Progenitor cell of endocrine pancreas (in vitro differentiated cells): ENCODE measurements at places on chromosomes 16 and 17.

DNA sequence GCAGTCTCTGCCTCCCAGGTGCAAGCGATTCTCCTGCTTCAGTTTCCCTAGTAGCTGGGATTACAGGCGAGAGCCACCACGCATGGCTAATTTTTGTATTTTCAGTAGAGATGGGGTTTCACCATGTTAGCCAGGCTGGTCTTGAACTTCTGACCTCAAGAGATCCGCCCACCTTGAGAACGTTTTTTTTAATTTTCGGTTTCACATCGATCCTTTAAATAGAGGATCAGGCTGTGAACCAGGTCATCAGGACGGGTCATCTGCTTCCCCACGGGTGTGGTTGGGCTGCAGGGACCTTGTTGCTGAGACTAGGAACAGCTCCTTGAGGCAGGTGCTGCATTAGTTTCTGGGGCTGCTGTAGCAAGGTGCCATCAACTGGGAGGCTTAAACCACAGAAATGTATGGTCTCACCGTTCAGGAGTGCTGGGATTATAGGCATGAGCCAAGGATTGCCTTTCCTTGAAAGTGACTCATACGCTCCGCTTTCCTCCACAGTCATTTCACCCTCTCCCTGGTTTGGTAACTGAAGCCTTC, 7.9 kb upstream of the NAGPA start:
- DNase-seq: no peak

DNA sequence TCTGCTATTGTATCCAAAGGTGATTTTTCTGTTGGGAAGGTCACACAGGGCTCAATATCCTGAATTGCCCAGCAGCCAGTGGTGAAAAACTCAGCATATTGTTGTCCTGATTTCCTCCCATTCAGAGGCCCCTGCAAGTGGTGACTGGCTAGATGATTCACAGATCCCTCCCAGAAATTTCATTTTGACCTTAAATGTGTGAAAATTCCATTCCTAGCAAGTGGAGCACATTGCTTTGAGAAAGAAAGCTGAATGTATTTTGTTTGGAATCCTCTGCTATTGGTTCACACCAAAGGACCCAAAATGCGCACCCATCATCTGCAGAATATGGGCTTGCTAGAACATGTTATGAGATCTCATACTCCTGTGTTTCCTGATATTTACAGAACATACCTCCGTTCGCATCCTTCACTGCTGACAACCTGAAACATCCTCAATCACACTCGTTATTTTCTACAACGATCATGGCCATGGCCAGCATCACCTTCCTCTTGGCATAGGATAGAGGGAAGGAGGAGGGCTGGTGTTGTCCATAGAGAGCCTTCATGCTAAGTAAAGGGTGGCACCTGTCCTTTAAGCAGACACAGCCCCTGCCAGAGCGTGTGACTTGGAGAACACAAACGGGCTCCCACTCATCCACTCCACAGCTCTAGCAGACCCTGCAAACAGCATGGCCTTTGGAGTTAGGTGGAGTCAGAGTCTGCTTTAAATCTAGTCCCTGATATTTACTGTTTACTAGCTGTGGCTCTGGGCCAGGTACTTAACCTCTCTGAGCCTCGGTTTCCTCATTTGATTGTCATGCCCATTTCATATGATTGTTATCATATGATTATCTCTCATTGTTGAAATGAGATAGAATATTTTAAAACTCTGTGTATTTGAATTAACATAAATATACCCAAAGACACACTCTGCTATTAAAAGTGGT, 30.4 kb upstream of the NFAT5 start:
- no peak for DNase-seq

DNA sequence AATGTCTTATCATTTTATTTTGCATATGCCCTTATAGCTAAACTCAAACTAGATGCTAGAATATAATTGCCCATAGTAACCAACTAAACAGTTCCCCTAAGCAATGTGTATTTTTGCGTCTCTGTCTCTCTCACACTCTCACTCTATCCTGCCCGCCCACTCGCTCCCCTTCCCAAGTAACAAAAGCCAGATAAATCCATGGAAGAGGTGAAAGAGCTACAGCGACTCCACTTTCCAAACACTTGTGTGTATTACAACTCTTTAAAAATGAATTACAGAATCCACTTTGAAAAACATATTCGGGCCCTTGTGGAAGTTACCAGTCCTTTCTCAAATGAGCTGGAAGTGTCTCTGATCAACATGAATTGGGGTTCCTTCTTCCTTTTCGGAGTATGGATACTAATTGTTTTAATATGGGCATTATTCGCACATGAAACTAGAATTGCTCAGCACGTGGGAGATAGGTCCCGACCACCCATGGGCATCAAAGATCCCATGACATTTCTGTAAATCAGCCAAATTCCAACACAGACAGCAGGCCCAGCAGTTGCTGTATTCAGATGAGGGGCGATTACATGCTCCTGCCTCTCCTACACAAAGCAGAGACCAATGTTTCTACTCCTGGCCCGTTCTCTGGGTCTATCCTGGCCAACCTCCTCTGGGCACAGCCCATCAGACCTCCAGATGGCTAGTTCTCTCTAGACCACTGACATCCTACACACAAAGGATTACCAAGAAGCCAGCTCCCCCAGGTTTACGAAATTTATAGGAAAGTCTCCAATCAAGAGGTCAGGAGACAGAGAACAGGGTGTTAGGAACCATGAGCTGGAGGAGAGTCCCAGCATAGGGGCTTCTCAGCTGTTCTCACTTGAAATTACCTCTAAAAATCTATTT, 121.5 kb downstream of the ZFHX3 start:
- no peak for DNase-seq

- DNase-seq: peak; percentile 28
Observed at GRCh38 chr16:58026139-58026704, 668 bp downstream of the MMP15 start.

- no peak for DNase-seq
Observed at GRCh38 chr16:2273484-2273883, 5.6 kb upstream of the RNPS1 start.
